ENCODE measurements at places on chromosomes 5 and 9.

- H3K4me3 ChIP-seq: no peak overlapping the region
- H3K36me3 ChIP-seq: no peaks in the 10 kb centered on the region
- no peaks in the 10 kb centered on the region for H3K4me1 ChIP-seq
- peaks cover 54% of the 10 kb centered on the region for H3K27me3 ChIP-seq
- DNase-seq: no peak
Measured at GRCh38 chr9:132124800-132125199, 37.1 kb upstream of the NTNG2 start.

- H3K4me1 ChIP-seq: no peaks in the 10 kb centered on the region
- no peak overlapping the region for H3K27ac ChIP-seq
- no peaks in the 10 kb centered on the region for H3K27me3 ChIP-seq
- DNase-seq: no peak
Measured at GRCh38 chr5:143251190-143251589, 152.3 kb downstream of the NR3C1 start.

DNA sequence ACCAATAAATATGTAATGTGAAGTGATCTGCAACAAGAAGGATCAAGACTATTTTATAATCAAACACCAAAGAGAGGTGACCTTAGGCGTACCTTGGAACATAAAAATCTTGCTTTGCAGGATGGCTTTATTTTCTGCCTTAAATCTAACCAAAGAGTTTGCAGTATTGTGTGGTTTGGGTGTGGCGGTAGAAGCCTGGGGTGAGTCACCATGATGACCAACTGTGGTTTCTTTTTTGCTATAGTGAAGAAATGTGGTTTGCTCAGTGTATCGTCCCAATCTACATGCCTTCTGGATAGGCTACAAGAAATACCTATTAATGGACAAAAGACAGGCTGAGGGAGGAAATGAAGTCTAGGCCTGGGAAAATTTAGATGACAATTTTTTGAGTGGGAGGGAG, 5.1 kb upstream of the CAST start:
- H3K4me1 ChIP-seq: peaks cover 13% of the 10 kb centered on the region
- H3K27me3 ChIP-seq: no peaks in the 10 kb centered on the region
- H3K27ac ChIP-seq: peak overlapping the region; percentile 2
- no peaks in the 10 kb centered on the region for H3K36me3 ChIP-seq
- DNase-seq: peak; percentile 35
- H3K4me3 ChIP-seq: no peak overlapping the region

GRCh38 chr5:71892641-71893365, 173.7 kb downstream of the CARTPT start:
- no peak overlapping the region for H3K27ac ChIP-seq
- DNase-seq: no peak
- H3K27me3 ChIP-seq: no peaks in the 10 kb centered on the region
- no peaks in the 10 kb centered on the region for H3K36me3 ChIP-seq
- H3K4me1 ChIP-seq: no peaks in the 10 kb centered on the region

- H3K4me3 ChIP-seq: no peak overlapping the region
- DNase-seq: no peak
- no peaks in the 10 kb centered on the region for H3K36me3 ChIP-seq
- no peaks in the 10 kb centered on the region for H3K4me1 ChIP-seq
- H3K27ac ChIP-seq: no peak overlapping the region
- H3K27me3 ChIP-seq: no peaks in the 10 kb centered on the region
Measured at GRCh38 chr9:137892424-137893191, 15.0 kb downstream of the CACNA1B start.

DNA sequence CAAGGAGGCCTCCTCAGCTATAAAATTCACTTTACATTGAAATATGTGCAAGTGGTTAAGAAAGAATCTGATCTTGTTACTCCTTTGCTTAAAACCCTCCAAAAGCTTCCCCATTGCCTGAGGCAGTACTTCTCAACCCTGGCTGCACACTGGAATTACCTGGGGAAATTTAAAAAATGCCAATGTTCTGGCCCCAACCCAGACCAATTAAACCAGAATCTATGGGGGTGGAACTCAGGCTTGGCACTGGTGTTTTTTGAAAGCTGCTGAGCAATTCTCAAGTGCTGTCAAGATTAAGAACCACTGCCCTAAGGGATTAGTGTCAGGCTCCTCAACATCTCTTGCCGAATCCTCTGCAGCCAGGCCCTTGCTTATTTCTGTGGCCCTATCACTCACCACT, 269.6 kb downstream of the ELAVL2 start:
- no peak for DNase-seq
- no peak overlapping the region for H3K4me3 ChIP-seq
- H3K36me3 ChIP-seq: no peaks in the 10 kb centered on the region
- no peaks in the 10 kb centered on the region for H3K4me1 ChIP-seq

GRCh38 chr5:95086927-95087815, 197.7 kb downstream of the MCTP1 start:
- H3K27ac ChIP-seq: no peak overlapping the region
- no peaks in the 10 kb centered on the region for H3K27me3 ChIP-seq
- DNase-seq: no peak
- no peaks in the 10 kb centered on the region for H3K36me3 ChIP-seq
- H3K4me3 ChIP-seq: no peak overlapping the region
- H3K4me1 ChIP-seq: no peaks in the 10 kb centered on the region

GRCh38 chr5:122473941-122474340, 161.9 kb downstream of the SNCAIP start:
- no peaks in the 10 kb centered on the region for H3K27me3 ChIP-seq
- no peak for DNase-seq
- H3K36me3 ChIP-seq: no peaks in the 10 kb centered on the region
- no peak overlapping the region for H3K4me3 ChIP-seq
- no peak overlapping the region for H3K27ac ChIP-seq
- no peaks in the 10 kb centered on the region for H3K4me1 ChIP-seq

GRCh38 chr5:108747774-108748400, at the start of gene FER:
TSS of gene FER (plus strand) at chr5:108747897. CDS start at chr5:108798183, 50,286 bp downstream.
- DNase-seq: no peak
- no peaks in the 10 kb centered on the region for H3K27me3 ChIP-seq
- H3K4me1 ChIP-seq: no peaks in the 10 kb centered on the region
- H3K36me3 ChIP-seq: no peaks in the 10 kb centered on the region

GRCh38 chr5:88290801-88291200, 22.2 kb upstream of the TMEM161B start:
- H3K27me3 ChIP-seq: no peaks in the 10 kb centered on the region
- H3K4me1 ChIP-seq: no peaks in the 10 kb centered on the region
- H3K36me3 ChIP-seq: no peaks in the 10 kb centered on the region
- DNase-seq: no peak

DNA sequence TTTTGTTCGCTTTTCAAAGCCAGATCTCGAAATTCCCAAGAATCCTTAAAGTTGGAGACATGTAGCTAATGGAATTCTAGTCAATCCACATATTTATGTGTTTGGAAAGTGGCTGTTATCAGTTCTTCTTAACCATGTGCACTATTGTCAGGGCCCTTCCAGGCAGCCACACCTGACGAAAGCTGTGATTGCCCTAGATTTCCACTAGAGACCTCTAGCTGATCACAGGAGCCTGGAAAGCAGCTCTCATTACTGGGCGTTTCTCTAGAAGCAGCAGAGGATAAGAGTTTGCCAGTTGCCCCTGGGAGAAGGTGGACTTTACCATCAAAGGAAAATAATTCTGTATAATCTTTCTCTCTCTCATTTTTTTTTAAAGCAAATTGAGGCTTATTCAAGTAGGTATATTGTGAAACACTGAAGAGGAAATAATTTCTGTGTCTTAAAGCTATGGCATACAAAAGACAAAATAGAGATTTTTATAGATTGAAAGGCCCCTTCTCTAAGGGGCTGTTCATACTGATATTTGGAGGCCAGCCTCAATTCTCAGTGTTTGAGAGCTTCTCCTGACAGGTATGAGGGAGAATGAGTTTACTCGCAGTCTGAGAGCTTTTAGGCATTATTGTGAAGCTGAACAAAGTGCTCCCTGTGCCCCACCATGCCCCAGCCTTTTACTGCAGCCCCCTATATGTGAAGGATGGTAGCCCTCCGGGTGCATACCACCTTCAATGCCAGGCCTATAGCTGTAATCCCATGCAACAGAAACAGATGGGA, 405.4 kb upstream of the ACTBL2 start:
- H3K36me3 ChIP-seq: no peaks in the 10 kb centered on the region
- no peak overlapping the region for H3K4me3 ChIP-seq
- no peaks in the 10 kb centered on the region for H3K4me1 ChIP-seq
- no peaks in the 10 kb centered on the region for H3K27me3 ChIP-seq
- no peak for DNase-seq

DNA sequence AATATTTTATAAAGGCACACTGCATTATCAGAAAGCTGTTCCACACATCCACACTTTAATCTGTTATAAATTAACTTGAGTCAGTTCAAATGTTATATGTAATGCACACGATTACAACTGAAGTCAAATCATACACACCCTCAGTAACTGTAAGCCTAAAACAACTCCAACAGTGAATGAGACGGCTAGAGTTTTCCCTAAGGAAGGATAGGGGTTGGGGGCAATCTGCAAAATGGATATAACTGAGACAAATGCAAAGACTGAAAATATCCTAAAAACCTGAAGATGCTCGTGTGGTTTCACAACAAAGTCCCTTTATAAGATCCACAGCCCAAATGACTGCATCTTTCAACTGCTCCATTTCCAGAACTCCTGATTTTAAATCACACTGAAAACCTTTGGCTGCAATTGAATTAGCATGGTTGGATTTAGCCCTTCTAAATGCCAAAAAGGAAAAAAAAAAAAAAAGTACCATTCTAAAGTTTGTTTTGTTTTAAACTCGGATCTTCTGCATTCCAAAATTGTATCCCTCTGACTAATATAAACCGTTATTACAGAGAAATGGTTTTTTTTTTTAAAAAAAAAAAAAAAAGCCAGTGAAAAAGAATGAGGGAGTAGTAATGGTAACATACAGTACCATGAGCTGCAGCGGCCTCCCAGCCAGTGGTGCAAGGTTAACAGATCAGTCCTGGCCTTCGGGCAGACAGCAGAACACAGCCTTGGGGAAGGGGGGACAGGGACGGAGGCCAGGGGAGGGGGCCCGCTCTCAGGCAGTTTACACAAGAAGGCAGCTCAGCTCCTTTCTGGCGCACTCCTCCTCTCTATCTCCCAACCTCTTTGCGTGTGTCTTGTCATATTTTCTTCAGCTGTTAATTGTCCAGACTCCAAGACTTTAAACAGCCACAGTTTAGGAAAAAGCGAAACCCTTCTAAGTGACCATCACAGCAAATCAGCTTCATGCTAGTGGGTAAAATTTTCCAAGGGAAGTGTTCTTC, 166.1 kb downstream of the BNC2 start:
- no peak for DNase-seq
- no peaks in the 10 kb centered on the region for H3K4me1 ChIP-seq
- H3K4me3 ChIP-seq: peak overlapping the region; percentile 33
- H3K27ac ChIP-seq: peak overlapping the region; percentile 85
- no peaks in the 10 kb centered on the region for H3K27me3 ChIP-seq

DNA sequence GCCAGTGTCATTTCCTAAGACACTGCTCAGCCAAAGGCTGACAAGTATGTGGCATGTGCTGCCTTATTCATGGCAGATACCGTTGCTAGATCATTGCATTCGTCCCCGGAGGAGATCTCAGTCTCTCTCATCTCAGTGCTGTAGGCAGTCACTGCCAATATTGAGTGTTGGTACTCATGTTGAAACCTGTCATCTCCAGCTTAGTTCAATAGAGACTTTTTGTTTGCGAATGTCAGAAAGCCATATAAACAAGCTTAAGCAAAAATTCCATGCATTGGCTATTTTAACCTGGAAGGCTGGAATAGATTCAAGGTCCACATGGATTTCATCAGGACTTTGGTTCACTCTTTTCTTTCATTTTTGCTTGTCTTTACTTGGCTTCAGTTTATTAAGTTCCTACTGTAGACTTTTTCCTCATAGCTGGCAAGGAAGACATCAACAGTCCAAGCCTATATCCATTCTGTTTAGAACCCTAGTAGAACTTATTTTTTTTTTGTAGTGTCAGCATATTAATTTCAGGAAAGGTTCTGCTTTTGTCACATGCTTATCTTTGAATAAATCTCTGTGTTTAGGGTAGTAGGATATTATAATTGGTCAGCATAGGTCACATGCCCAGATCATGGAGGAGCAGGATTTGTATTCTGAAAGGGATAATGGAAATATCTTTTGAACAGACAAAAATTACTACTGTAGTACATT, 66.8 kb downstream of the FCHO2 start:
- H3K4me1 ChIP-seq: no peaks in the 10 kb centered on the region
- H3K27ac ChIP-seq: no peak overlapping the region
- peaks cover 3% of the 10 kb centered on the region for H3K36me3 ChIP-seq
- H3K4me3 ChIP-seq: no peak overlapping the region
- no peak for DNase-seq
- no peaks in the 10 kb centered on the region for H3K27me3 ChIP-seq

GRCh38 chr9:38278457-38278856, 114.0 kb upstream of the ALDH1B1 start:
- H3K27ac ChIP-seq: no peak overlapping the region
- no peak overlapping the region for H3K4me3 ChIP-seq
- DNase-seq: no peak
- H3K4me1 ChIP-seq: no peaks in the 10 kb centered on the region
- H3K27me3 ChIP-seq: no peaks in the 10 kb centered on the region

DNA sequence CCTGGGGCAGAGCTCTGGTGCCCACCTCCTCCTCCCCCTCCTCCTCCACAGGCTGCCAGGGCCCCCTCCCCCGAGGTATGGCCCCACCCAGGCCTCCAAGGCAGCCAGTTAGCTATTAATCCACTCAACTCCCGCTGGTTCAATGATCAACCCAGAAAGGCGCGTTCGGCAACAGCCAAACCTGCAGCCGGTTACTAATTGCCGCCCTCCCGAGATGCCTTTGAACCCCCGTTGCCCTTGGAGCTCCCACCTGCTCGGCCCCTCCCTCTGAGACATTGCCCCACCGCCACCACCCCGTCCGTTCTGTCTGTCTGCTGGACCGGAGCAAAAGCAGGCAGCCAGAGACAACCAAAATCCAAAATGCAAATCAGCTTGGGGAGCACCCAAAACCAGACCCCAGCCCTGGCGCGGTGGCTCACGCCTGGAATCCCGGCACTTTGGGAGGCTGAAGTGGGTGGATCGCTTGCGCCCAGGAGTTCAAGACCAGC, 25.8 kb downstream of the NOTCH1 start:
- DNase-seq: no peak
- H3K4me1 ChIP-seq: no peaks in the 10 kb centered on the region
- no peaks in the 10 kb centered on the region for H3K36me3 ChIP-seq
- no peak overlapping the region for H3K27ac ChIP-seq
- no peaks in the 10 kb centered on the region for H3K27me3 ChIP-seq

GRCh38 chr5:34586117-34586885, 69.8 kb upstream of the RAI14 start:
- H3K36me3 ChIP-seq: no peaks in the 10 kb centered on the region
- H3K27ac ChIP-seq: peak overlapping the region; percentile 74
- DNase-seq: no peak
- H3K27me3 ChIP-seq: no peaks in the 10 kb centered on the region

- no peaks in the 10 kb centered on the region for H3K36me3 ChIP-seq
- DNase-seq: no peak
- H3K4me3 ChIP-seq: no peak overlapping the region
- H3K27ac ChIP-seq: no peak overlapping the region
Measured at GRCh38 chr5:150408231-150408943, 4.3 kb downstream of the CD74 start.

All from breast epithelium (tissue), 4 donors.